Heart right ventricle (tissue), 16 donors: ENCODE measurements at places on chromosomes 3 and 15. TPM values are rescaled to one million over a fixed set of nuclear protein-coding genes. Genes with fewer than 3 reads are reported as not detected.

SI gene
- not detected for polyA plus RNA-seq

PLCB2 gene
- polyA plus RNA-seq: 4.2 TPM

MYO5C gene
- 1.8 TPM for polyA plus RNA-seq

SAMMSON gene
- not detected for polyA plus RNA-seq

NOX5 gene
- polyA plus RNA-seq: 0.37 TPM

TKT gene
- polyA plus RNA-seq: 91.4 TPM

JMJD7 gene
- polyA plus RNA-seq: 23.0 TPM
